Neuronal stem cell (in vitro differentiated cells): ENCODE measurements at places on chromosomes 3 and 15.

DNA sequence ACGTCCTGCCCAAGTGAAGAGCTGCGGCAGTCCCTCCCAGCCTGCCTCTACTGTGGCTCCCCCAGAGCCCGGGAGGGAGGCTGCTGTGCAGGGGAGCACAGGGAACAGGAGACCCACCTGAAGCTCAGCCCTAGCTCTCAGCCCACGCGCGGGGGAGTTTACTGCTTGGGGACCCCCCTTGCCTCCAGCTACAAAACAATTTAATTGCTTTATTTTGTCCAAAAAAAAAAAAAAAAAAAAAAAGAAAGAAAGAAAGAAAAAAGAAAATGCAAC, 78.1 kb downstream of the CLDN11 start:
- DNase-seq = no peak

GRCh38 chr15:65583701-65584100, 27.2 kb downstream of the INTS14 start:
- DNase-seq = peak; percentile 5

GRCh38 chr15:88727439-88727838, 75.8 kb upstream of the ACAN start:
- DNase-seq = no peak

GRCh38 chr15:31501536-31502157, 175.0 kb downstream of the KLF13 start:
- DNase-seq = no peak

DNA sequence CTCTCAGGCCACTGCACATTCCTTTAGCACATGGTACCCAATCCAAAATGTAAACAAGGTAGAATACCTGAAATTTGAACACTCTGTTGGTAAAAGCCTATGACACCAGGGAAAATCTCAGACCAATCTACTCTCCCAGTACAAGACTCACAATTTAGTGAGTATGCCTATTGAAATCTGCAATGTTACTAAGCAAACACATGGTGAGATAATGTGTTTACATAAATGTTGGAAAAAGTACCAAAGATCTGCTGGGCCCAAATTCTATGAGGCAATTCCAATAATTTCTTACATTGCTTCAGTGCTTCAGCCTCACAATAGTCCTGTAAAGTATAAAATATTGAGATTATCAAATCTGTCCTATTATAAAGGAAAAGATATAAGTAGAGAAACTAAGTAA, 536.1 kb downstream of the PYDC2 start:
- DNase-seq = no peak

DNA sequence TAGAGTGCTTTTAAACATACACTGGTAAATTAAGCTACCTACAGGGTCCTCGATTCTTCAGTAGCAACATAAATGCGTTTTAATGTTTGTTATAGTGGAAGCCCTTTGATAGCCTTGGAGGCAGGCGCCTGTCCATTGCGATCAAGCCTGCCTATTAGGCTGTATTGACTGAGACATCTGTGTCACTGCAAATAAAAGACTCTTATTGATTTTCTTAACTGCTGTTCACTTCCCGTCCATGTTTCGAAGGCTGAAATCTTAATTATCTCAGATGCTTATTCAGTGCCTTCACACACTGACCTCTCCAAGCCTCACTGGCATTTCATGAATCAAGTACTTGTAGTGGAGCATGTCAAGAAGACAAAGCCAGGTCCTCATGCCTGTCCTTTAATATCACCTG, 51.1 kb downstream of the MAP2K5 start:
- no peak for DNase-seq

GRCh38 chr3:196942915-196943277, 568 bp upstream of the NCBP2 start:
- no peak for DNase-seq

DNA sequence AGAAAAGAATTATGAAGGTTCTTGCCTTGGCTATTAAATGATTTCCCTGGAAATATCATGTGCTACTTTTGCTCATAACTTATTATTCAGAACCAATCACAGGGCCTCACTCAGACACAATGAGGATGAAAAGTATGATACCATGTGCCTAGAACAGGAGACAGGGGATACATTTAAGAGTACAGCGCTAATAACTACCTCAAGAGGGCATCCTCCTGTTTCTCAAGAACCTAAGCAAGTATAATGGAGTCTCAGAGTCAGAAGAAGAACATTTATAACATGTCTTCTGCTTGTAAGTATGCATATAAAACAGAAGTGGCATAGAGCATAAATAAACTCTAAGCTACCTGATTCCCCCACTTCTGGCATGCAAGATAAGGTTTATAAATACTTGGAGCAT, 125.4 kb upstream of the MME start:
- no peak for DNase-seq

DNA sequence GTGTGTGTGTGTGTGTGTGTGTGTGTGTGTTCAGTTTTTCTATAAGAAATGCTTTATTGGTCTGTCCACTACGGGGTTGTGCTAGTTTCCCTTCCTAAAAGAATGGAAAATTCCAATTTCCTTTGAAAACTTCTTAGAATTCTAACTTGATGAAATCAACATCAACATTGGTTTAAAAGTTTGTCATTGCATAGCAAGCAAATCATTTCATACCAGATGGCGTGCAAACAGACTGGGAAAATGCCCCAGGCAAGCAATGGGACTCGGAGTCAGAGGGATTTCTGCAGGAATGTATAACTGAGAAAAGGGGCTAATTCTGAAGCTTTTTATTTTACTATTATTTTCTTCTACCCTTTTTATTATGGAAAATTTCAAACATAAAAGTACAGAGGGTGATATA, 13.1 kb upstream of the DYNC1LI1 start:
- no peak for DNase-seq

GRCh38 chr3:53691349-53691748, 154.9 kb downstream of the CHDH start:
- no peak for DNase-seq

- DNase-seq = no peak
These were observed 11.2 kb downstream of the ATP8B4 start for GRCh38 chr15:50107591-50108408.

GRCh38 chr15:99873451-99873850, 140.2 kb upstream of the LYSMD4 start:
- DNase-seq = no peak

DNA sequence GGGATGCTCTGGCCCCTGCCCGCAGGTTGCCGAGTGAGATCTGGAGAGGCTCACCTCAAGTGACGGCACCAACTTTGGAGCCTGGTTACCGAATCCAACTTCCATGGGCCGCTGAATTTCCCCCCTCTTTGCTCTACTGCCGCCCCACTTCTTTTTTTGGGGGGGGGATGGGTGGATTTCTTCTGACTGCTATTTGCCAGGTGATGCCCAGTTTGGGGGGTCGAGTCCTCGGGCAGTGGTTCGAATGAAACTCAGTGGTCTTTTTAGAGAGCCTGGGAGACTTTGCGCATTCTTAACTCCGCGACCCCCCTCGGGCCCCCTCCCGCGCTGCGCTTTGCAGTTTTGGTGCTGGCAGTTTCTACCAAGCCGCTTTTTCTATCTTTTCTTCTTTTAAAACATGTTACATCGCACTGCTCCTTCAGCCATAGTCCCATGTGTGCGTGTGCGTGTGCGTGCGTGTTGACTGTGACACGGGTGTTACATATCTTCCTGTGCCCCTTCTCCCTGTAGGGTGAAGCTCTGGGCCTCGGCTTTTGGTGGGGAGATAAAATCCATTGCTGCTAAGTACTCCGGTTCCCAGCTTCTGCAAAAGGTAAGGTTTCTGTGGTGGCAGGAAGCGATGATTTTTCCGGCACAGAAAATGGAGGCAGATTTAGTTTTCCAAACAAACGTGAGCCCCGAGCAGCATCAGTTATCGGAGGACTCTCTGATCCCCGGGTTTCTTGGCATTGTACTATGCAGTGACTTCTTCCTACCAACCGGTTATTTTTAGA, 837 bp downstream of the CACNA2D3 start:
- DNase-seq = no peak

- DNase-seq = peak; percentile 58
These were observed 51.4 kb downstream of the SLC6A11 start for GRCh38 chr3:10867384-10867783.

DNA sequence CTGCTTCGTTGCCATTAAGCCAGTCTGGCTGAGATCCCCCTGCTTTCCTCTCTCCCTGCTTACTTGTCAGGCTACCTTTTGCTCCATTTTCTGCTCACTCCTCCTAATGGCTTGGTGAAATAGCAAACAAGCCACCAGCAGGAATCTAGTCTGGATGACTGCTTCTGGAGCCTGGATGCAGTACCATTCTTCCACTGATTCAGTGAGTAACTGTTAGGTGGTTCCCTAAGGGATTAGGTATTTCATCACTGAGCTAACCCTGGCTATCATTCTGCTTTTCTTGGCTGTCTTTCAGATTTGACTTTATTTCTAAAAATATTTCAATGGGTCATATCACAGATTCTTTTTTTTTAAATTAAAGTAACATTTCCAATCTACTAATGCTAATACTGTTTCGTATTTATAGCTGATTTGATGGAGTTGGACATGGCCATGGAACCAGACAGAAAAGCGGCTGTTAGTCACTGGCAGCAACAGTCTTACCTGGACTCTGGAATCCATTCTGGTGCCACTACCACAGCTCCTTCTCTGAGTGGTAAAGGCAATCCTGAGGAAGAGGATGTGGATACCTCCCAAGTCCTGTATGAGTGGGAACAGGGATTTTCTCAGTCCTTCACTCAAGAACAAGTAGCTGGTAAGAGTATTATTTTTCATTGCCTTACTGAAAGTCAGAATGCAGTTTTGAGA, 25.0 kb downstream of the CTNNB1 start:
- DNase-seq = no peak

GRCh38 chr3:170149016-170149415, 32.5 kb downstream of the PHC3 start:
- DNase-seq = no peak

GRCh38 chr15:51038162-51038973, 56.3 kb downstream of the TNFAIP8L3 start:
- DNase-seq = no peak

DNA sequence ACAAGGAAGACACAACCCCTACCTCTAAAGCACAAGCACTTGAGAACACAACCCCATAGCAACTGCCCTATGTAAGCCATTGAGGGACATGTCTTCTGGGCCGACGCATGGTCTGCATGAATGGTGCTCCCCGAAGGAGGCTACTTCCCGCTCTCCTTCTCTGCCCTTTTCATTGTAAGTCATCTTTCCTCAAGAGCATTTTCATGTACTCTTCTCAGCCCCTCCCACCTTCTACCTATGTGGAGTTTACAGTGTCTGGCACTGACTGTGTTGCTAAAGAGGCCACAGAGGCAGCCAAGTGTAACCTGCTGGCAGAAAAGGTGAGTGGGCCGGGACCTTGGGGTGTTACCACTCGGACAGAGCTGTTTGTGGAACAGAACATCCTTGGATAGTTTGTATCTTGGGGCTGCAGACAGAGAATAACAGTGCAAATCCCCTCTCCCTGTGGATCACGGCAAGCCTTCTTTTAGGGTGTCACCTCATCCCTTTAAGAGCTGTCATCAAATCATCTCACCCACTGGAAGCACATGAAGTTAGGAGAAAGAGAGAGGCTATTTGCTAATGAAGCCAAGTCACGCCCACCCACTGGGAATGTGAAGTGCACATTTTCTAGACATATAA, 5.6 kb downstream of the AHSG start:
- no peak for DNase-seq

DNA sequence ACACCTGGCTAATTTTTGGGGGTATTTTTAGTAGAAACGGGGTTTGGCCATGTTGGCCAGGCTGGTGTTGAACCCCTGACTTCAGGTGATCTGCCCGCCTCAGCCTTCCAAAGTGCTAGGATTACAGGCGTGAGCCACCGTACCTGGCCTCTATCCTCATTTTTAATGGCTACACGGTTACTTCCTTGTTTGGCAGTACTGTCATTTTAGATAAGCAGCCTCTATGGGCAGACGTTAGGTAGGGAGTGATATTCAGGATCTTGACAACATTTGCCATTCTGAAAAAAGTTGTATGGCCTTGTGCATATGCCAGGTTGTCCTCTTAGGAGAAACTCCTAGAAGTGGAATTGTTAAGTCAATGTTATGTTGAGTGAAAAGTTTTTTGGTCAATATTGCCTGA, 141.7 kb downstream of the ITPR1 start:
- DNase-seq = no peak

- DNase-seq = no peak
These were observed 15.5 kb downstream of the RABL3 start for GRCh38 chr3:120726791-120727190.

DNA sequence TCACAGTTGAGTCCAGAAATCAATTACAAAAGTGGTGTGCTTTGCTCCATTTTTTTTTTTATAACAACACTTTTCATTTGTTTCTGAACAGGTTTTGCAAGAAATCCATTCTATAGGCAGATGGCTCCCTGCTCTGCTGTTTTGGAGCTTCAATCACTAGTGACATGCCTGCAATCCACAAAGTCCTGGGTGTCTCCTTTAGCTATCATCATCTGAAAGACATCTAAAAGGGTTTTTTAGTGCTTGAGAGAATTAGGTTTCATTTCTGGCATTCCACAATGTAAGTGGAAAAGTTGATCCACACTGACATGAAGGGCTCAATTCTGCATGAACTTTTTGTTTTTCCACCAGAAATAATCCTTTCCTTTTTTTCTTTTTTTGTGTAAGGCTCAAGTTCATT, 24.0 kb upstream of the MEIS2 start:
- DNase-seq = no peak

- no peak for DNase-seq
These were observed 58.6 kb downstream of the UACA start for GRCh38 chr15:70704731-70705130.

- DNase-seq = no peak
These were observed 14.2 kb downstream of the HAPLN3 start for GRCh38 chr15:88880944-88881740.

GRCh38 chr15:95812491-95812890, 518.0 kb upstream of the NR2F2 start:
- DNase-seq = no peak

GRCh38 chr3:175215833-175216232, 356.7 kb downstream of the NAALADL2 start:
- DNase-seq = no peak

DNA sequence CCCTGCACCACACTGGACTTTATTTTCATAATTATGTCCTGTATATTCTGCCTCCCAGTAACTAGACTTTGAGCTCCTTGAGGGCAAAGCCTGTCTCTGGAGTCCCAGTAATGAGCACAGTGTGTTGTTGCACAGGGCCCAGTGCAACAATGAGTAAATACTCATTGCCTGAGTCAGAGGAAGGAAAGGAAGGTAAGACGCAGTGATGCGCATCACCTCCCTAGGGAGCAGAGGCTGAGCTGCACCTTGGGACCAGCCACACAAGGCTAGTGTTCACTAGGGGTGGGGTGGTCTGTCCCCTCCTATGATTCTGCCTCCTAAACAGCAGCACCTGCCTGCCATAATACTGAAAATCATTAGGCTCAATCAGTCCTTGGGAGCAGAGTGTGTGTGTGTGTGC, 86.6 kb upstream of the ADAMTSL3 start:
- no peak for DNase-seq

DNA sequence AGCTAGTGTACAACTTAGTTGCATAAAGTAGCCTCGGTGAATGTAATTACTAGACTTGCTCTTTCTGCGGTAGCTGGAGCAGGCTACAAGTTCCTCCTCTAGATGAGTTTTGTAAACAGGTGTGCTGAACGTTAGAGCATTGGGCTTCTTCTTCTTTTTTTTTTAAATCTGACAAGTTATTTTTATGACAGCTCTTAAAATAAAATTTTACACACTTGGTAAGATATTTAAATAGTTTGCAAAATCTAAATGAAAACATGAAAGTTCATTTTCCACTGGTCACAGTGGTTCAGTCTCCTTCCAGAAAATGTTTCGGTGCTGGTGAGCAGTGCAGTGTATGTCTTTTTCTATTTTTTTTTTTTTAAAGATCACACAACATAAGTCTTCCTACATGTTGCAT, 3.0 kb downstream of the CCR9 start:
- DNase-seq = no peak

- no peak for DNase-seq
These were observed 239.3 kb downstream of the SLC9A9 start for GRCh38 chr3:143608966-143609365.
